ENCODE measurements at places on chromosomes 12 and 14. TPM values are rescaled to one million over a fixed set of nuclear protein-coding genes. Genes with fewer than 3 reads are reported as not detected.
A peak's percentile ranks its signal among the peaks of the same experiment; 100 is the strongest.

DNA sequence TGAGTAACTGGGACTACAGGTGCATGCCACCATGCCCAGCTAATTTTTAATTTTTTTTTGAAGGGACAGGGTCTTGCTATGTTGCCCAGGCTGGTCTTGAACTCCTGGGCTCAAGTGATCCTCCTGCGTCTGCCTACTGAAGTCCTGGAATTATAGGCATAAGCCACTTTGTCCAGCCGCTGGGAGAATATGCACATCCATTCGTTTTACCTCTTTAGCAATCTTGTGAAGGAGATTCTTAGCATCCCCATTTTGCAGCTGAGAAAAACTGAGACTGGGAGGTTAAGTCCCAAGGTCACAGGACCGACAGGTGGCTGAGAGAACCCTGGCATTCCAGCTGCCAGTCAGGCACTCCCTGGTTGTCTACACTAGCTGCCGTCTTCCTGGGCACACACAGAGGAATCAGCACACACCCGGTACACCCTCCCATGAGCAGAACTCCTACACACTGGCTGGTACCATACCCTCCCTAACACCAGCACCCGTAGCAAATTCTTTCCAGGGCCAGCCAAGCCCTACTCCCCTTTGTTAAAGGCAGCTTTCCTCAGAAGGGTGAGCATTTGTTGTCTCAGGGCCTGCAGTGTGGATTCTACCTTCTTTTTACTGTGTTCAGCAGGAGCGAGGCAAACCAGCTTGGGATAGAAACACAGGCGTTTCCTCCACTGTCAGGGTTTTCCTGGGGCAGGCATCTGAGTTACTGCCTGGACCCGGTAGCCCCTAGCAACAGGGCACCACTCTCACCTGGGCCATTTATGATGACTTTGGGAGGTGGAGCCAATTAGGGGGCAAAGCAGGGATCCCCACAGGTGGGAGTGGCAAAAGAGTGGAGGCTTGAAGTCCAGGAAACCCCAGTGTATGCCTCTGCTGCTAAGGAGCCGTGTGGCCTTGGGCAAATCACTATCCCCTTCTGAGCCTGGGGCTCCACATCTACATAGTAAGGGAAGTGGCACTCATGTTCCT is 70.2 kb downstream of the IRF2BPL start:
- no peak for DNase-seq

GRCh38 chr14:76309572-76310162 is 66.3 kb upstream of the ESRRB start:
- no peak for DNase-seq

GRCh38 chr14:76767681-76768656 is 6.7 kb downstream of the VASH1 start:
- peak; percentile 82 for DNase-seq

DNA sequence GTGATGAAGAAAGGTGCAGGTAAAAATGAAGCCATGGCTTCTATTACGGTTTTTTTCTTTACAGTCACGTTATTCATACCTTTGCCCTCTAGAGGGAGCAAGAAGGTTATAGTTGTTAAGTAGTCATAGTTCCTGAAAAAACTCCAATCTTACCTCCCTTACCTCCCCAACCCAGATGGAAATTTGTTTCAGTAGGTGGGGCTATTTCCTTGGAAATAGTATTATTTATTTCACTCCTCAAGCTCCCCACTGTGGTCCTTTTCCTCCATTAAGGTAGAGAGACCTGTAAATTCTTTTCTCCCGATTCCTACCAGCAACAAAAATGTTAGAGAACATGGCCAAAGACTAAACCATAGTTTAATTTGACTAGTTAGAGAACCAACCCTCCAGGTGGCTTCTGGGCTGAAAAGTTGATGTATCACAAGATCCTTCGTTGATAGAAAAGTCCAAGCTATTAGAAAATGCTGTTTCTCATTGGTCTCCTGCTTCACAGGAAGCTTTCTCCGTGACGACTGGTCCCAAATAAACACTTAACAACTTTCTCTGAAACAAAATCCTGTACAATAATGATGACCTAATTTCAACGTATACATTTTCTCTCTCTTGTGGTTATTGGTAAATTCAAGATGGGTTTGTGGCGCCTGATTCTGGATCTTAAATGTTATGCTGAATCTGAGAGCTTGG is 43.5 kb downstream of the TMX1 start:
- no peak for DNase-seq

- no peak for DNase-seq
These were observed 2.7 kb upstream of the SEL1L start for GRCh38 chr14:81536241-81536771.

DNA sequence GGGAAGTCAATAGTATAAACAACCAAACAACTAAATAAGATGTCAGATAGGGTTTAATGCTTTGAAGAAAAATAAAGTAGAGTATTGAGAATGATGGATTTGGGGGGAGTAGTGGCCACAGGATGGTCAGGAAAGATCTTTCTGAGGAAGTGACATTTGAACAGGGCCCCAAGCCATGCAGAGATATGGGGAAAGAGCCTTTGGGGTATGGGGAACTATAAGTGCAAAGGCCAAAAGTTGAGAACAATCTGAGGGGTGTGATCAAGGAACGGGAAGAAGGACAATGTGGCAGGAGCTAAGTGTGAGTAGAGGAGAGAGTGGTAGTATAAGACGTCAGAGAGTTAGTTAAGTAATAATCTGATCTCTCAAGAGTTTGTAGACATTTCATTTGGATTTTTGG is 1.3 kb downstream of the MRPS35 start:
- DNase-seq: no peak

DNA sequence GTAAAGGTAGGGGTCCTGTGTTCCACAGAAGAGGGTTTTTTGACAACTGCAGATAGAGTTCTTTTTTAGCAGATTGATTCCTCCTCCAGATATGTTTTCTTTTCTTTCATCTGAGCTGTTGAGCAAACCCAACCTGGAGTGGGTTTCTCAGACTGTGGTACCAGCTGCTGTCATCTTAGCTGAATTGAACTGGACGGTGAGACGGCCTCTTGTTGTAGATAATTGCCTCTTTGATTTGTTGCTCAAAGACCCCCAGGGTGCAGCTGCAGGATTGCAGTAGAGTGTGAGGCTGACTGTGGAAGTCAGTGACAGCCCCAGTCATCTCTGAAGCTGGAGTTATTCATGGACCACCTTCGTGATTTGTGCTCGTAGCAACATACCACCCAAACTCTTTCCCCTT is 317.7 kb downstream of the AACS start:
- no peak for DNase-seq

GRCh38 chr12:65584016-65584415 is 240.3 kb upstream of the HMGA2 start:
- no peak for DNase-seq

Gene YARS2
- total RNA-seq: 11.5 TPM

Gene DCAF11
- total RNA-seq: 39.6 TPM

Gene TAS2R46
- 3.9 TPM for total RNA-seq

Measured in aorta (tissue), 5 donors.